MM.1S (cell line): ENCODE measurements at places on chromosomes 13 and 19.

- DNase-seq, result no peak
Observed at GRCh38 chr19:52270266-52270885, 989 bp downstream of the ZNF766 start.

GRCh38 chr19:45258862-45259261 is 7.8 kb downstream of the MARK4 start:
- DNase-seq, result no peak

GRCh38 chr19:3403489-3404323 is 37.3 kb downstream of the NFIC start:
- DNase-seq, result no peak

GRCh38 chr19:49136771-49137171 is 17.4 kb downstream of the PPFIA3 start:
- DNase-seq, result no peak

DNA sequence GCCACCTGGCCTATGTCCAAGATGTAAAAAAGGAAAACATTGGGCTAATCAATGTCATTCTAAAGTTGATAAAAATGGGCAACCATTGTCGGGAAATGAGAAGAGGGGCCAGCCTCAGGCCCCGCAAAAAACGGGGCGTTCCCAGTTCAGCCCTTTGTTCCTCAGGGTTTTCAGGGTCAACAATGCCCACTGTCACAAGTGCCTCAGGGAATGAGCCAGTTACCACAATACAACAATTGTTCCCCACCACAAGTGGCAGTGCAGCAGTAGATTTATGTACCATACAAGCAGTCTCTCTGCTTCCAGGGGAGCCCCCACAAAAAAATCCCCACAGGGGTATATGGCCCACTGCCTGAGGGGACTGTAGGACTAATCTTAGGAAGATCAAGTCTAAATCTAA is 112.5 kb downstream of the ZNF486 start:
- DNase-seq, result no peak

DNA sequence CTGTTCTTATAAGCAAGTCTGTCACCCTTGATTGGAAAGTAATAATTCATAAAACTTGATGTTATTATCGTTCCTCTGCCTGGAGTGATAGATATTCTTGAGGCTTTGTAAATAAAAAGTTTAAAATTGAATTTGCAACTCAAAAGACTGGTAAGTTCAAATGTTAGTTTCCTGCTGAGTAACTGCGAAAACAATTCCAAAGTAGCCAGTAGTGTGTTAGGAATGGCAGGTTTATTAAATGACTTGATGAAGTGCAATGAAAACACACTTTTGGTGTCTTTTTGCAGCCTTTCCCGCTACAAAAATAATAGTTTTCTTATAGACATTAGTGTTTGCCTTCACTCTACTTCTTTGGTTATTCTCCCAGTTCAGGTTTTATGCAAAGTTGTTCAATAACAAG is 299.3 kb downstream of the DLEU7 start:
- DNase-seq, result no peak

- no peak for DNase-seq
Observed at GRCh38 chr19:39434123-39435076, 1.3 kb downstream of the RPS16 start.
